ENCODE measurements at places on chromosomes 13 and 19.

- no peak for DNase-seq
These were observed 814 bp downstream of the S1PR2 start for GRCh38 chr19:10230173-10230860.

- DNase-seq = no peak
These were observed 76.6 kb downstream of the SERP2 start for GRCh38 chr13:44449999-44450821.

DNA sequence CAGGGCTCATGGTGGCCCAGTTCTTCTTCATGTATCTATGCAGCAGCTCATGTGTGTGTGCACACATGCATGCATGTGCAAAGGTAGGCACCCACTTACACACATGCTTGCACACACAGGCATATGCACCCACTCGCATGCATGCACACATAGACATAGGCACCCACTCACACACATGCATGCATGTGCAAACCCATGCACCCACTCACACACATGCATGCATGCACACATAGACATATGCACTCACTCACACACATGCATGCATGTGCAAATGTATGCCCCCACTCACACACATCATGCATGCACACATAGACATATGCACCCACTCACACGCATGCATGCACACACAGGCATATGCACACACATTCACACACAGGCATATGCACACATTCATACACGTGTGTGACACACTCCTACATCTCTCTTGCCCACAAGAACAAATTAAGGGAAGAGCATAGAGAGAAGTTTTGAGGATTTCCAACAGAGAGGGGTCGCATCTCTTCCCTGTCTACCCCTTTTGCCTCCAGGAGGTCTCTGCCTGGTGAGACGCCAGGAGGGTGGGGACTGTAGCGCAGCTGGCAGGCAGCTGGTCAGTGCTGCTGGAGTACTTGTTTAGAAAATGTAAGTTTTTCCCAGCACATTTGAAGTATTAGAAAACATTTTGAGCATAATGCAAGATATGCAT is 63.9 kb upstream of the ARHGEF7 start:
- DNase-seq = no peak

- DNase-seq = no peak
These were observed 320.0 kb downstream of the TEX29 start for GRCh38 chr13:111640476-111640875.

DNA sequence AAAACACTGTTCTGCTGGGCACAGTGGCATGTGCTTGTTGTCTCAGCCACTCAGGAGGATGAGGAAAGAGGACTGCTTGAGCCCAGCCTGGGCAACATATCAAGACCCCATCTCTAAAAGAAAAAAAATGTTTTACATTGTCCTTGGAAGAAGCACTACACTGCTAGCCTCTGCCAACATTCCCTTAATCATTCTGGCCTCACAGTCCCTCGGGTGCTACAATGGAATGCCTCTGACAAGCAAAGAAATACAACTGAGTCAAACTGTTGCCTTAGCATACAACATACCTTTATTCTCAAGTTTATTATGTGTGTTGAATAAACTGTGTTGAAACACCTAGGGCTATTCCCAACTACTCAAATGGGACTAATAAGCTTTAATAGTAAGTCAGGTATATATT is 56.1 kb downstream of the PSPC1 start:
- DNase-seq = no peak

GRCh38 chr19:30590596-30591229 is 218.5 kb downstream of the ZNF536 start:
- no peak for DNase-seq

DNA sequence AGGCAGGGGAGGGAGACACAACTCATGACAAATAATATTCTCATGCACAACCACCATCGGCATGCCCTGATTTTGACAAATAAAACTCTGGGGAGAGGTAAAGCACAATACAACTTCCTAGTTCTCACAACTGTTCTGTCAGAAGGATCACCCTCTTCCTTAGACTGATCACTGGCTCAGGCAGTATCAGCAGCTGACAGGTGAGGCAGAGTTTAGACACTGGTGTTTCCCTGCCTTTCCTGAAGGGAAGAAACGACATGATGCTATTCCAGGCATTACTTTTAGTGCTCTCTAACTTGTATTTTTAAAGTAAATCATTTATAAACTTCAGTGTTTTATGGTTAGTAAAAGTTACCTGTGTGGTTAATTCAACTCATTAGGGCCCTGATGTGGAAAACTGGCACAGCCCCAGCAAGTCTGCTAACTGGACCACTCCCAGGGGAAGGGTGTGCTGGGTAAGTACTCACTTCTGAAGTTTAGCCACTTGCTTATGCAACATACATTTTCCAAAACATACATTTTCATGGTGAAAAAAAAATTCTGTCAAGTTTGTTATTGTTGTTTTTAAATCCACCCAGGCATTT is 82.8 kb downstream of the CRYL1 start:
- no peak for DNase-seq

DNA sequence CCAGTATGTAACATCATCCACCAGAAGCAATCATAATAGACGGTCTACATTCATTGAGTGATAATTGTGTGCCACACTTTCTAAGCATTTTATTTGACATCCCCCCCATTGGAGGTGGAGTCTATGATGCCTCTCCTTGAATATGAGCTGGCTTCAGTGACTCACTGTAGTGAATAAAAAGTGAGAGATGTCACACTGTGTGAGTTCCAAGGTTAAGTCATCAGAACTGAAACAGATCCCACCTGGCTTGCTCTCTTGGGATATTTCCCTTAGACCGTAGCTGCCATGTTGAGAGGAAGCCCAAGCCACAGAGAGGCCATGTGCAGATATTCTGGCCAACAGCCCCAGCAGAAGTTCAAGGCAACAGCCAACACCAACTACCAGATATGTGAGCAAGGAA is 12.6 kb downstream of the RTBDN start:
- DNase-seq = no peak

DNA sequence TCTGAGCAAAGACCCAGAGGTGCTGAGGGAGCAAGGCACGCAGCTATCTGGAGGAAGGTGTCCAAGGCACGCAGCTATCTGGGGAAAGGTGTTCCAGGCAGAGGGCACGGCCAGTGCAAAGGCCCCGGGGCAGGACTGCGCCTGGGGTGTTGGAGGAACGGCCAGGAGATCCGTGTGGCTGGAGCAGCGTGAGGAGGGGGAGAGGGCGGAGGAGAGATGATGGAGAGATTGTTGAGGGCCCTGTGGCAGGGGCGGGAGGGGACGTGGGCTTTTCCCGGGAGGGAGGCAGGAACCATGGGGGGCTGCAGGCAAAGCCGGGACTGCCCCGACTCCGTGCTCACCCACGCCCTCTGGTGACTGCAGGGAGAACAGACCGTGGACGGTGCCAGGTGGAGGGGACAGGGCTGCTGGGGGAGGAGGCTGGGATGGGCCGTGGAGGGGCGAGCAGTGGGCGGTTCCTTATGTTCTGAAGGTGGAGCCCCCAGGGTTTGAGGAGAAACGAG is 13.3 kb upstream of the MISP start:
- peak; percentile 25 for DNase-seq

DNA sequence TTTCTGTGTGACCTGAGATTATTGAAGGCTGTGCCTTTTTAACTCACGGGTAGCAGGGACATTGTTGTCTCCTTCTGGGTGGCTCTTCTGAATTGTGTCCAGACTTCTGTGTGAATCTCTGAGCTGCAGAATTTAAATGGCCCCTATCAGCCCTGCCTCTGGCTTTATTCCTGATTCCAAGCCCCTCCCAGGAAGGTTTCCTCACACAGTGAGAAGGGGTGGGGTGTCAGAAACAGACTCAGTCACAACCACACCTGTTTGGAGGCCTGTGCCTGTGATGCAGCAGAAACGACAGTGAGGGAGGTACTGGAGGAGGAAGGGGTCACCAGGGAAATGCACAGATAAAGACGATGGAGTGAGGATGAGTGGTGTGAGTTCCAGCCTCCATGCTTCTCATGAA is at the start of gene CLC:
Gene CLC (minus strand): TSS at position 139 of the 400 bp plus-strand sequence. CDS start 77 bp downstream, at position 62.
- DNase-seq = no peak

- DNase-seq = no peak
These were observed at the start of gene MTUS2 for GRCh38 chr13:28820099-28821051. Gene MTUS2, plus strand, starts transcription at chr13:28820339.

DNA sequence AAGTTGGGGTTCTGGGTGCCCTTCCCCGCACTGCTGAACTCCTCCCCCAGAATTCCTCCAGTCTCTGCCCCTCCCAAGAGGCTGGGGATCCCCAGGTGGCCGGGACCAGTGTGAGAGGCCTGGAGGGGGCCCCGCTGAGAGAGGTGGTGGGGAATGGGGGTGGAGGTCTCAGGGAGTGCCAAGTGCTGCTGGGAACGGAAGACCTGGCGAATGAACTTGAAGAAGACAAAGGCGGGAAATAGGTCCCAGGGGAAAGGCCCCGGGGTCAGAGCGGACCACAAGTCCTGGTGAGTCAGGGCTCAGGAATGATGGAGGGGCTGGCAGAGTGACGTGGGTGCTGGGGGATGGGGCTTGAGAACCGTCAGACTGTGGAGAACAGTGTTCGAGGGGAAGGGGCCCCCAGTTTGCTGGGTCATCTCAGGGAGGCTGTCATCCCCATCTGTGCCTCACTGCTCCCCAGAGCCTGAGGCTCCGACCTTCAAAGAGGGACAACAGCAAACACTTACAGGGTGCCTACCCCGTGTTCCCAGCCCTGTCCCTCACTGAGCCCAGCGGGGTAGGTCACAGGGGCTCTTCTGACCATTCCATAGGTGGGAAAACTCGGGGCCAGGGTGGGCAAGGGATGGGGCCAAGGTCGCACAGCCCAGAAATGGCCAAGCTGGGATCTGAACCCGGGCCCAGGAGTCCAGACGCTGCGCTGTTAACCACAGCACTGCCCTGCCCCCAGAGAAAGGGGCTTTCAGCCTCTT is 16.0 kb upstream of the SEMA6B start:
- no peak for DNase-seq

DNA sequence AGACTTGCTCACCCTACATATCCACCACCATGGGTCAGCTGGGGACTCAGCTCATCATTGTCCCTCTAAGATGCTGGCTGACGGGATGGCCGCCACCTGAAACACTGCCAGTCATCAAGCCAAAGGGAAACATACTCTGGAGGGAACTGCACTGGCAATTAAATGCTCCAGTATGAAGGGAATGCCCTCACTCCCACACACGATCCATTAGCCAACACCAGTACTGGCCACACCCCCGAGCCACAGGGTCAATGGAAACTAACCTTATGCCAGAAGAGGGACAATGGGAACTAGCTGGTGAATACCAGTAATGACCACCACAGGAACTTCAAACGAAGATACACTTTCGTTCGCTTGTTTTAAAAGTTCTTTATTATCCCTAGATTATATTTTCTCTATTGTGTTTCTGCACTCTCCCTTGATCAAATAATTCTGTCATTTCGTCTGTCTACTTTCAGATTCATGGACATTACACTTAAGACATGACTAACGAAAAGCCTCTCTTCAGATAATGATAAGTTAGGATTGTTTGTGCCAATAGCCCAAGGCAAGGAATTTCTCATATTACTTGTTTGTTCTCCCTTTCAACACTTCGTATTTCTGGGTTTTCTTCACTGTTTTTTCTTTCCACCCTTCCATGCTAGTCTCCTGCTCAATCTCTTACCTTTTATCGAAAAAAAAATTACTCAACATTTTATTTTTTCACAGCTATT is 1.7 kb upstream of the ZNF507 start:
- DNase-seq = no peak

GRCh38 chr19:19595171-19595701 is 23.3 kb downstream of the PBX4 start:
- no peak for DNase-seq

DNA sequence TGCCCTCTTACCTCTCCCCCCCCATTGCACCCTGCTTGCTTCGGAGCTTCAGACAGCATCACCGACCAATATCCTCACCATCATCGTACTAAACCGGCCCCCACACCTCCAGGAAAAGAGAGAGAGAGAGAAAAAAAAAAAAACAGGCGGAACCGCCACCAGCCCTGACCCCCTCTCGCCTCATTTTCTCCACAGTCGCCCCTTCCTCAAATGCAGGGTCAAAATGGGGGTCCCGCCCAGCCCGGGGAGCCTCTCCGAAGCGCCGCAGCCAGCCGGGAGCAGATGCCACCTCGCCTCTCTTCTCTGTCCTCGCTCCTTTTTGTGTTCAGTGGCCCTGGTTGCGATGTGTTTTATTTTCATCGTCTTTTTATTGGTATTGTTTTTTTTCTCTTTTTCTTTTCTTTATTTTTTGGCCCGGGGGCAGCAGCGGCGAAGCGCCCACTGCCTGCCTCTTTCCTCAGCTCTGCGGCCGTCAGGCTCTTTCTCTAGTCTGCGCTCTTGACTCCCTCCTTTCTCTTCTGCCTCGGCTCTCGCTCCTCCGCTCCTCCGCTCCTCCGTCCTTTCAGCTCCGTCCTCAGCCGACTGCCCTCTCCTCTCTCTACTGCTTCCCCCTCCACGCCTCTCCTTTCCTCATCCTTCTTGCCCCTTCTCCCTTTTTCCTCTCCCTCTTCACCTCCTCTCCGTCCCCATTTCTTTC is 41.4 kb downstream of the DEDD2 start:
- no peak for DNase-seq

- DNase-seq = no peak
These were observed 114.0 kb upstream of the KL start for GRCh38 chr13:32902029-32902780.

GRCh38 chr13:110237875-110238817 is 68.8 kb downstream of the COL4A1 start:
- no peak for DNase-seq

- DNase-seq = no peak
These were observed at the start of gene PLIN5 for GRCh38 chr19:4534836-4535658. Gene PLIN5, minus strand, starts transcription at chr19:4535224. Its CDS starts 1,150 bp downstream, at chr19:4534074.

DNA sequence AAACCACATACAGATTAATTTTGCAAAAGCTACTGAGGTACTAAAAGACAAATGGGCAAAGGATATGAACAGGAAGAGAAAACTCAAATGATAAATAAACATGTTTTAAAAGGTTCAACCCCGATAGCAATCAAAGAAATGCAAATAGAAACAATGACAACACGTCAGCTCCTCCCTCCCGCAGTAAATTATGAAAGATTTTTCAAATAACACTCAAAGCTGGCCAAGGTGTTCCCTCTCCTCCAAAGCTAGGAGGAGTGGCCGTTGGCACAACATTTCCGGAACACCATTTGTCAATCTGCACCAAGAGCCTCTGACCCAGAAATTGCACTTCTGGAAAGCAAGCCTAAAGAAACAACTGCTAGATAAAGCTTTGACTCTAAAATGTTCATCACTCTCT is 28.3 kb downstream of the INSR start:
- no peak for DNase-seq

DNA sequence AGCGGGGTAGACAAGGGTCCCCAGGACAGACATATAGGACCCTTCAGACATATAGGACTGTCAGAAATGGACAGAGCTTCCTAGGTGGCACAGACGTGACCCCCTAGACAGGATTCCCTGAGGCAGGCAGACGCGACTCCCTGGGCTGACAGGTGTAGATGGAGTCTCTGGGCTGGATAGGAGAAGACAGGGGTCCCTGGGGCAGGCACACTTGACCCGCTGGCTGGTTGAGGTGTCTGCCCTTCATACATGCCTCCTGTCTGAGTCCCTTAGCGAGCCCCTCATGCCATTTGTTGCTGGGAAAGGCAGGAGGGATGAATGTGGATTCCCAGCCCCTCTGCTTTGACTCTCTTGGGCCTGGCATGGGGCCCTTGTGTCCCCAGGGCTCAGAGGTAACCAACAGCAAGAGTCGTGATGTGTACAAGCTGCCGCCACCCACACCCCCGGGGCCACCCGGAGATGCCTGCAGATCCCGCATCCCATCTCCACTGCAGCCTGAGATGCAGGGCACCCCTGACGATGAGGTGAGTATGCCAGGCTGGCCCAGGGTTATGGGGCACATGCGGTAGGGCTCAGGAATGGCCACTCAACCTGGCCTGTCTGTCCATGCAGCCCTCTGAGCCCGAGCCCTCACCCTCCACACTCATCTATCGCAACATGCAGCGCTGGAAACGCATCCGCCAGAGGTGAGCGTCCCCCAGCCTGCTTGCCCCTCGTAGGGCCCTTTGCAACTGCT is 3.0 kb downstream of the HSPB6 start:
- DNase-seq = no peak

All from Jurkat, Clone E6-1 (cell line).